CD4-positive, alpha-beta T cell (primary cell): ENCODE measurements at places on chromosomes 13 and 19. TPM values are rescaled to one million over a fixed set of nuclear protein-coding genes. Genes with fewer than 3 reads are reported as not detected.

- no peak for DNase-seq
- peaks cover 3% of the 10 kb centered on the region for H3K4me1 ChIP-seq
- H3K27ac ChIP-seq, result no peak within 1 kb of the TSS
- H3K4me3 ChIP-seq, result no peak within 1 kb of the TSS
- no peaks in the 10 kb centered on the region for H3K36me3 ChIP-seq
Measured at GRCh38 chr19:34480971-34481841, at the start of gene WTIP. TSS of gene WTIP (plus strand) at chr19:34481758. CDS start at chr19:34481975, 217 bp downstream.

DNA sequence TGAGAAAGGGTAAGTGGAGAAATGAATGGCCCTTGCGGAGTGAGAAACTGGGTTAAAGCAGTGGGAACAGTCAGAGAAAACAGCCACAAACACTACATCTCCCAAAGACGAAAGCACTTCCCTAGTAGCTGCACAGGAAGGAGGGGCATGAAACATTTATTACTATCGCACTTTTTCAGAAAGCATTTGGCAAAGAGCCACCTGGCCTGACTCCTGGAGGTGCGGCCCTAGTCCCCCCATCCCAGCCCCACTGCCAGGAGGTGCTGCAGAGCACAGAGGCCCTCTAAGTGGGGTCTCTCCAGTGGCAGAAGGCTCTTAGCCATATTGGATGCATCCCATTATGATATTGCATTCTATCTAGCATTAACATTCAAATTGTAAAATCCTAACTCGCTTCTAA is 55.8 kb downstream of the MTMR6 start:
- H3K27me3 ChIP-seq, result no peaks in the 10 kb centered on the region
- DNase-seq, result no peak

DNA sequence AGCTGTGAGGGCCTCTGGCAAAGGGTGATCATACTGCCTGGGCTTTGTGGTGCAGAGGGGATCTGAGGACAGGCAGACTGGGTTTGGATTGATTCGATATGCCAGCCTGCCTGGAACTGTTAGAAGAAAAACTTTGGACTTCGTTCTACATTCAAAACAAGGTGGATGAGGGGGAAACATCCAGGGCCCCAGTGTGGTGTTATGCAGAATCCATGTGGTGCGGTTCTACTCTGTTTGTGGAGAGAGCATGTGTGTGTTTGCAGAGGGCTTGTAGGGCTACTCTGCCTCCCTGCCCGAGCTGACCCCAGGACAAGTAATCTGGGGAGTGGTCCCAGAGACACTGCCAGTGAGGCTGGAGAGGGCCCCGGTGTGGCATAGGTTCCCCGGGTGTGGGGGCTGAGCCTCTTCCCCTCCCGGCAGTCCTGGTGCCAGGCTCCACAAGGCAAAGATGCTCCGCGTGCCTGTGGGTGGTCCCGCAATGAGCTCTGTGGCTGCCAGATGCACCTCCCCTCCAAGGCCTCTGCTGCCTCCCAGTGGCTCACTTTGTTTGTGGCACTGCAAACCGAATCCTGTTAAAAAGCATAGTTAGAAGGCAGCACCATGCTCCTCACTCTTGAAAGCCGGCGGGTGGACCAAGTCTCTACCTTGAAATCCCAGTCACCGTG is 22.3 kb upstream of the TFDP1 start:
- H3K27me3 ChIP-seq, result no peaks in the 10 kb centered on the region
- H3K27ac ChIP-seq, result no peak overlapping the region
- peak; percentile 46 for DNase-seq
- H3K4me3 ChIP-seq, result no peak overlapping the region
- H3K4me1 ChIP-seq, result peaks cover 3% of the 10 kb centered on the region

DNA sequence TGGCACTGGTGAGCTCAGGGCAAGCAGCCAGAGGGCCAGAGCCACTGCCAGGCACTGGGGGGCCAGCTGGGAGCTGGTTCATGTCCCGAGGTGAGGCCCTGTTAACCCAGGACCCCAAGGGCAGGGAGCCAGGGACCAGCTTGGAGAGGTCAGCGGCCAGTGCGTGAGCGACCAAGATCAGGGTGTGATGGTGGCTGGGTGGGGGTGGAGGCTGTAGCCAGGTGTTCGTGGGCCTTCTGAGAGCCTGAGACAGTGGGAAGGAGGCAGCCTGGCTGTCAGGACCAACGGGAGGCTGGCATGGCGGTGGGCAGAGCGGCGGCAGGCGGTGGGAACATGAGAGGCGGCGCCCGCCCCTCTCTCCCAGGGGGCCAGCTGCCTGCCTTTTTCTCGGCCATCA is 8.1 kb upstream of the KPTN start:
- H3K27ac ChIP-seq, result no peak overlapping the region
- no peaks in the 10 kb centered on the region for H3K27me3 ChIP-seq
- H3K4me1 ChIP-seq, result peaks cover 8% of the 10 kb centered on the region
- no peak for DNase-seq
- no peak overlapping the region for H3K4me3 ChIP-seq
- H3K36me3 ChIP-seq, result peaks cover 72% of the 10 kb centered on the region

DNA sequence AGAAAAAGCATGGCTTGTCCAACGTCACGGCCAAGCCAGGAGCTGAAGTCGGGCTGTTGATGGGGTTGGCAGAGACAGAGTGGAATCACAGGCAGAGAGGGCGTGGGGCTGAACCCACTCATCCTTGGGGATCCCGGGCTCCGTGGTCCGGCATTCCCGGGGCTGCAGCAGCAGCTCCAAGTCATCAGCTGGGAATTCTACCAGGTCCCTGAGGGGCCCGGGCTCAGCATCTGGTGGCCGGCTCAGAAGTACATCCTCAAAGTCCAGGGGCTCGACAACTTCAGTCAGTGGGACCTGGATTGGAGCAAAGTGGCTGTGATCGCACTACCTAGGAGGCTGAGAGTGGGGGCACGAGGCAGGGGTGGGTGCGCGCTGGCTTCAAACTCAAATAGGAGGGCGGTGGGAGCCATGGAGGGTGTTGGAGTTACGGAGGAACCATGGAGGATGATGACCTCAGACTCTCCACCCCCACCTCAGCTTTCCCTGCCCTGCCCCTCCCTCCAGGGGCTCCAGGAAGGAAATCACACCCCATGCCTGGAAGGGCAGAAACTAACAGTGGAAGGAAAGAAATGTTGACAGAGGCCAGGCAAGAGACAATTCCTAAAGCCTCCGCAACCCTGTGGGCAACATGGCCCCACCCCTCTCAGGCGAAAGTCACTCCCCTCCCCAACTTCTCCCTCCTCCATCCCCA is 9.5 kb downstream of the DOCK6 start:
- no peaks in the 10 kb centered on the region for H3K4me1 ChIP-seq
- DNase-seq, result no peak
- H3K27ac ChIP-seq, result no peak overlapping the region

DNA sequence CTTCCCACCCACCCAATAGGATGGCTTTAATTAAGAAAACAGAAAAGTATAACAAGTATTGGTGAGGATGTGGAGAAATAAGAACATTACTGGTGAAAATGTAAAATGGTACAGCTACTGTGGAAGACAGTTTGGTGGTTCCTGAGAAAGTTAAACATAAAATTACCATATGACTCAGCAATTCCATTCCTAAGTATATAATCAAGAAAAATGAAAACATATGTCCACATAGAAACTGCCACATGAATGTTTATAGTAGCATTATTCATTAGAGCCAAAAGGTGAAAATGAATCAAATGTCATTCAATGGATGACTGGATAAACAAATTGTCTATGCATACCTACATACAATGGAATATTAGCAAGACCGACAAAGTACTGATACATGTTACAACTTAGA is 16.9 kb downstream of the DZIP1 start:
- H3K27ac ChIP-seq, result no peak overlapping the region
- no peak overlapping the region for H3K4me3 ChIP-seq
- no peaks in the 10 kb centered on the region for H3K36me3 ChIP-seq
- no peak for DNase-seq
- no peaks in the 10 kb centered on the region for H3K4me1 ChIP-seq

DNA sequence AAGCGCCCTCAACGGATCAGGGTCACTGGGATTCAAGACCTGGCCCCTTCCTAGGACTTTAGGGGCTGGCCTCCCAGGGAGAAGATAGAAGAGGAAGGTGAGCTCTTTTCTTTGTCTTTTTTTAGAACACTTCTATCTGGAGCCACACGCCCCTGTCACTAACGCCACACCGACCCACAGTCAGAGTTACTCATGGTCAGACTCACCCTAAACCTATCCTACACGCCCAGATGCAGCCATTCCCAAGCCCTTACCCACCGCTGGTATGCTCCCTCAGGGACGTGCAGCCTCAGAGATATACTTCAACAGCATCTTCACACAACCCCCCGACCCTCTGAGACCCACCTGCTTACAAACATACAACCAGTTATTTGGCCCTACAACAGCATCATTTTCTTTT is 29.9 kb upstream of the MUC16 start:
- H3K27me3 ChIP-seq, result no peaks in the 10 kb centered on the region
- no peak for DNase-seq
- H3K36me3 ChIP-seq, result no peaks in the 10 kb centered on the region
- H3K4me3 ChIP-seq, result no peak overlapping the region
- H3K4me1 ChIP-seq, result no peaks in the 10 kb centered on the region
- H3K27ac ChIP-seq, result no peak overlapping the region

DNA sequence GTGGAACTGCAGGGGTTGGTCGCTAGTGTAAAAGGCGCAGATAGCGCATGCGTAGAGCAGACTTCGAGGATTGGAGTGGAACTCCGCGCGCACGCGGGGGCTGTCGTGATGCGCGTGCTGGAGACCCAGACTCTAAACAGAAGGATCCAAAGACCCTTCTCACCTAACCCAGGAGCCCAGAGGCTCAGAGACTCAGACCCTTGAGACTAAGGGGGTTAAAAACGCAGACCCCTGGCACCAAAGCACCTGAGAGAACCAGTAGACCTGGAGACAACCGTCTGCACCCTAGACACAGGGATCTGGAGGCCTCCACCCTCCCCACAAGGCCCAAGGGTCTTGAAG is 567 bp upstream of the CTU1 start:
- no peaks in the 10 kb centered on the region for H3K27me3 ChIP-seq
- peak overlapping the region; percentile 60 for H3K27ac ChIP-seq
- H3K4me3 ChIP-seq, result peak overlapping the region; percentile 83
- peaks cover under 1% of the 10 kb centered on the region for H3K36me3 ChIP-seq
- DNase-seq, result no peak
- peaks cover 31% of the 10 kb centered on the region for H3K4me1 ChIP-seq

DNA sequence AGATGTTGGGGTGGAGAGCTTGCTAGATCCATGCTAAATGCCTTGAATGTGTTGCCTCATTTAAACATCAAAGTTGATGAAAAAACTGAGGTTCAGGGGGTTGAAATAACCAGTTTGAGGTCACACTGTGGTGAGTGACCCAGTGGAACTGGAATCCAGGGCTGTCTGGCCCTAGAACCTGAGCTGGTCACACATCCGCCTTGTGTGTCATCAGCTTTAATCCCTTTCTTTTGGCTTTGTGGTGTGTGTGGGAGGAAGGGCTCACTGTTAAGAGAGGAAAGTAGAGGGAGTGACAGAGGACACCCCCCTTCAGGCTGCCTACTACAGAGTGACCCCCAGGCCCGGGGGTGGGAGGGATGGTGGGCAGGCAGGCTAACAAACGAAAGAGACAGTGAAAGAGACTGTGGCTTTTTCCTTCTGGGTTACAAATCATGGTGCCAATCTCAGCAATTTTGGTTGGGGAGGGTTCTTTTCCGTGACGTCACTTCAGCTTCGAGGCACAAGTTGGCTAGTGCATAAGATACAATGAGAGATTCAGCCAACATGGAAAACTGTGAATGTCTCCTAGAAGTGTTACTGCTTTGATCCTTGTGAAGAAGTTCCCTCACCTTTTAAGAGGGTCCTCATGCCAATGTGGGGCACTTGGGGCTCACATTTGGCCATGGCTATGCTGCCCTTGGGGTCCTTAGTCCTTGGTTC is 164.9 kb downstream of the DLEU7 start:
- H3K4me3 ChIP-seq, result no peak overlapping the region
- no peak overlapping the region for H3K27ac ChIP-seq
- no peaks in the 10 kb centered on the region for H3K4me1 ChIP-seq
- no peaks in the 10 kb centered on the region for H3K27me3 ChIP-seq

DNA sequence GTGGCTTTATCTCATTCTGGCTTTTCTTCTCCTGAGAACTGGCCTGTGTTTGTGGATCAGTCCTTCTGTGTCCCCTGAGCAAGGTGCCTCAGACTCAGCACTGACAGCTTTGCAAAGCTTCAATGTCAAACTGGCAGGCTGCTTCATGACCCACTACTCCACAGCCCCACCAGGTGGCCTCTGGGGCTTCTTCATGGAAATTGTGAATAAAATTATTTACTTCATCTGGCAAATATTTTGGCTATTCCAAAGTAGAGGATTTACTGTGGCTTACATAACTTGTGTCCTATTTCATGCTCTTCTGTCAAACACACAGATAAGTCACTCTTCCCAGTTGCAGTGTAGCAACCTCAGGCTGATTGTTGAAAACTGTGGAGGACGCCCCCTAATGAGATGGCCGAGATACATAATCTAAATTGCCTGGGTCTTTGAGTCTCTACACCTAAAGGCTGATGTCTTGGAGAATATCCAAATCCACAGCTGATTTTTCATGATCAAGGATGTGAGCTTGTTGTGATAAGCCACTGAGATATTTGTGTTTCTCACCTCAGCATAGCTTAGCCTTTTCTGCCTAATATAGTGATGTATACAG is 721.9 kb upstream of the SLC10A2 start:
- DNase-seq, result no peak
- no peak overlapping the region for H3K4me3 ChIP-seq
- no peaks in the 10 kb centered on the region for H3K4me1 ChIP-seq

DNA sequence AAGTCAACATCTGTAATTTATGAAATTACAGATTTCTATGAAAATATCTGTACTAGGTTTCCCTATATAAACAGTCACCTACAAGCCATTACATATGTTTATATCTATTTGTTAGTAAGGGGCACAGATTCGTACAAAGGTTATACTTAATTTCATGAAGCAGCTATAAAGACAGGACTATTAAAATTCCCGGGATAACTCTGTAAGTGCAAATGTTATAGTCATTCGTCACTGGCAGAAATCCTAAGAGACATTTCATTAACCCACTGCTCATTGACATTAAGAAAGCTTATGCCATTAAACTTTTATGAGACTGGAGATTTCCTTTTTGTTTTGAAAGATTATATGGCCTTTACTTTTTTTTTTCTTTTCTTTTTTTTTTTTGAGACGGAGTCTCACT is 122.9 kb downstream of the MYO16 start:
- no peak for DNase-seq
- no peaks in the 10 kb centered on the region for H3K4me1 ChIP-seq
- no peaks in the 10 kb centered on the region for H3K27me3 ChIP-seq
- no peaks in the 10 kb centered on the region for H3K36me3 ChIP-seq
- H3K27ac ChIP-seq, result no peak overlapping the region
- no peak overlapping the region for H3K4me3 ChIP-seq

GRCh38 chr19:41305927-41306793 is 3.8 kb upstream of the CCDC97 start:
- peaks cover 96% of the 10 kb centered on the region for H3K4me1 ChIP-seq
- H3K4me3 ChIP-seq, result peak overlapping the region; percentile 46
- no peak for DNase-seq
- peaks cover 52% of the 10 kb centered on the region for H3K36me3 ChIP-seq
- peak overlapping the region; percentile 97 for H3K27ac ChIP-seq

LILRA2 gene
- 0.78 TPM for total RNA-seq

JSRP1 gene
- 0.58 TPM for total RNA-seq

UHRF1 gene
- total RNA-seq, result 0.20 TPM

GRK1 gene
- not detected for total RNA-seq

RAVER1 gene
- total RNA-seq, result 20.5 TPM
